ENCODE measurements at places on chromosomes 4 and X.

- no peak for DNase-seq
Observed at GRCh38 chr4:165724786-165725185, 148.3 kb upstream of the TLL1 start.

- DNase-seq: no peak
Observed at GRCh38 chr4:84944947-84945346, 21.5 kb downstream of the WDFY3 start.

DNA sequence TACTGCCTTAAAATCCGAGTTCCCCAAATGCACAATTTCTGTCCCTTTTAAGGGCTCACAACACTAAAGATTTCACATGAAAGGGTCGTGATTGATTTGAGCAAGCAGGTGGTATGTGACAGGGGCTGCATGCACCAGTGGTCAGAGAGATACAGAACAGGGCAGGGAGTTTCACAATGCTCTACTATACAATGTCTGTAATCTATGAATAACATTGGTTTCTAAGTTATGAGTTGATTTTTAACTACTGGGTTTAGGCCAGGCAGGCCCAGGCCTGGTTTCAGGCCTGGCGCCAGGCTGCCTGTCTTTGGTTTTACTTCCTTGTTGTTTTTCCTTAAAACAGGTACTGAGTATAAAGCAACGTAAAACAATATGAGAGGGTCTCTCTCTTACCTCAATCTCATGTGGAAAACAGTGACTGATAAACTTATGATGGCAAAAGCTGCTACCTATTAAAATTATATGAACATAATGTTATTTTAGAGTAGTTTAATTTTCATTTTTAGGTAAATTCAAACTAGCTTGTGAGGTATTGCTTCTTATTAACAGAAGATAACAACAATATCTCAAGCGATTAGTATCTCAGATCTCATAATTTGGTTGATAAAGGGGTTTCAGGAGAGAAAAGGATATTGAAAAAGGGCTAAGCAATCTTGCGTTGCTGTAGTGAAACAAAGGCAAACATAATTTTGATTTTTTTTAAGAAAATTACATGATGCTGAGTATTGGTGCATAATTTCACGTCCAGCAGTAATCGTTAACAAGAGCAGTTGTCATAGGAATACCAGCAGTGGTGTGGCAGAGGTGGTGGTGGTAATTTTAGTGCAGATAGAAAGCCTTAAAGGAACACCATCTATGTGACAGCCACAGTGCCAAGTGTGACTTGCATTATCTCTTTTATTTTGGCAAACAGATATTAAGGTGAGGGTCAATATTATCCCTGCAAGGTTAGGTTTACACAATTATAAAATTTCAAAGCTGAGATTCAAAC lies 944.4 kb upstream of the GRID2 start:
- DNase-seq: no peak

- no peak for DNase-seq
Observed at GRCh38 chrX:68180579-68180978, 252.7 kb downstream of the OPHN1 start.

- no peak for DNase-seq
Observed at GRCh38 chr4:85491527-85491926, 16.6 kb downstream of the ARHGAP24 start.

DNA sequence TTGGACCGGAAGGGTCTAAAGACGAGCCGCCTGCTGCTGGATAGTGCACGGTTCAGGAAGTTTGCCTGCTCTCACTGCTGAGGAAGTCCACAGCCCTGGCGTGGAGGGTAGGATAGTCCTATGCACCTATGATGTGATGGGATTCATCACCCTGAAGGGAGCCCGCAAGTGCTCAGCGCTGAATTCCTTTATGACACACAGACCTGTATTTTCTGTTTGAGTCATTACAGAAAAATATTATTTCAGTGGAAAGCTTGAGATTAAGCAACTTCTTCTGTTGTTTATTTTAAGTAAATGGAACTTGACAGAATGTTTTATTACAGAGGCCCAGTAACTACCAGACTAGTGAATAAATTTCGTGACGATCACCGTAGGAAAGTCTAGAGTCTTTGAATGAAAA lies 123.2 kb downstream of the TRIML1 start:
- DNase-seq: no peak

DNA sequence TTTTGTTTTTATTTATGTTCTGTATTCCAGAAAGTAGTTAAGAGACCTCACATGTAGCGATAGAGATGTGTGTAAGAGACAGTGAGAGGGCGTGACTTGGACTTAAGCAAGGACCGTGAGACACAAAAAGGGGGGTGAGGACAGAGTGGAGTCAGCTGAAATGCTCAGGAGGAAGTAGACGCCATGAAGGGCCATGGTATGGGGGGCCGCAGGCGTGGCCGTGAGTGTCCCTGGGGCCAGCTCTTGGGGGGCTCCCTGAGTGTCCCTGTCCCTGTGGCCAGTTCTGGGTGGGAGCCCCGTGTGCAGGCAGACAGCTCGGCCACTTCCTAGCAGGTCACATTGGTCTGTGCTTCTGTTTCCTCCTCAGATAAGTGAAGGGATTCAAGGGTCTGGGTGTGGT lies 23.0 kb upstream of the MSANTD1 start:
- DNase-seq: no peak

DNA sequence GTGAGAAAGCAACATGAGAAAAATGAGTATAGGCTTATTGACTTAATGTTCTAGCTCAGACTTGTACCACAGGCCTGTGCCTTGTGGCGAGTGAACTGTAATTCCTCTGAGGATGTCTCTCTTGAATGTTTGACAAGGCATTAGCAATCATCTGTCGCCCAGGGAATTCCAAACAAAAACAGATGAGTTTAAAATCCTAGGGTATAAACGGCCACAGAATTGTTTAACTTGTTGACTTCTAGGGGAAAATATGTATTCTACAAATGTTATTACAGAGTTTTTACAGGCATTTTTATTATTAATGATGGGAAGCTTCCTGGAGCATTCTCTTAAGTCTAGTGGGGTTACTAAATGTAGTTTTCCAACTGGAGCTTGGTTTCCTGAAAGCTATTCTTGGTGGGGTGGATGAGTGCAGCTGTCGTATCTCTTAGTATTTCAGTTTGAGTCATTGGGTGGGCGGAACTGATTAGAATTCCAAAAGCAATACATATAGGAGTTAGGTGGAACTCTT lies 40.6 kb downstream of the ARHGAP10 start:
- DNase-seq: no peak

- no peak for DNase-seq
Observed at GRCh38 chr4:185793716-185794115, 18.3 kb downstream of the SORBS2 start.

DNA sequence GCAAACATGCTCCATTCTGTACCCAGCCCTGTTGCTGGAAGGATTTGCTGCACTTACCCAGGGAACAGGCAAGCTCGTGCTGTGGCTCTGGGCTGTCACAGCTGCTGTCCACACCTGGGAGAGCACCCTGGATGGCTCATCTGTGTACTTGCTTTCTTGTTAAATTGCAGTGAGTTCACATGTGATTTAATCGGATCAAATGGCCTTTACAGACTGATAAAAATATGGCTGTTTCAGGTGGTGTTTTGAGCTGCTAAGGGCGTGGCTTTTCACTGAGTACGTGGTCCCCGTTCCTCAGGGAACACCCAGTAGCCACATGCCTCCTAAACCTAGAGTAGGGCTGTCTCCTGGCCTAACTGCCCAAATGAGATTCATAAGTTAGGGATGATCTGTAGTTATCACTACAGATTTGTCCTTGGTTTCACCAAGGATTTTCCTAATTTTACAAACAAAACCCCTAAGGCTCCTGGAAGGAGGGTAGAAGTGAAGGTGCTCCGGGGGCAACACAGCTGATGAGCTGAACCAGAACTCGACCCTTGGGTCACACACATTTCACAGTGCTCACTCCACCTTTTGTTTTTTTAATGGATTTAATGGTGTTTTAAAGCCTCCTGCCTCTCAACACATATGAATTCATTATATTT lies 13.7 kb downstream of the KLKB1 start:
- DNase-seq: no peak

DNA sequence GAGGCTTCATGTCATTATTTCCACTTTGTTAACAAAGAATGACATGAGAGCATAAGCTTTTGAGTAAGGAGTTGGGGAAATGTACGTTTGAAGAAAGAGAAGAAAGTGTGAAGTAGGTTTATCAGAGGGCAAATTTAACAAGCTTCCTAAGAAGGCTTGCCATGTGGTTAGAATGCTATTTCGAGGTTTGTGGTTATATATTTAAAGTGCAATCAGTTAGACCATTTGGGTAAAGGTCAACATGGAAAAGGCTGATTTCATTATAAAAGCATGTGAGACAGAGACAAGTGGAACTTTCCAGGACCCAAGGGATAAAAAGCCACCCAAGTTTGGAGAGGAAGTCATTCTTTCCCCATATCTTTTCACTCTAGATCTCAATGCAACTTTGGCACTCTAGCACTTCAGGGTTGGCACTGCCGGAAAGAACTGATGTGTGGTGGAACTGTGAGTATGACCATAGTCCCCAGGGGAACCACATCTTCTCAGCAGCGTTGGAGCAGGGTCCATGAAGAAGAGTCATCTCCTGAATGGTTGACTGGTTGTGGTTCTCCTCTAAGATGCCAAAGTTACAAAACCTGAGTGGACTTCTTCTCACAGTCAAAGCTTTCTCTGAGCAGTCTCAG lies 529.9 kb downstream of the MID1IP1 start:
- no peak for DNase-seq

GRCh38 chrX:49661881-49662280 lies 33.9 kb downstream of the PAGE1 start:
- no peak for DNase-seq

DNA sequence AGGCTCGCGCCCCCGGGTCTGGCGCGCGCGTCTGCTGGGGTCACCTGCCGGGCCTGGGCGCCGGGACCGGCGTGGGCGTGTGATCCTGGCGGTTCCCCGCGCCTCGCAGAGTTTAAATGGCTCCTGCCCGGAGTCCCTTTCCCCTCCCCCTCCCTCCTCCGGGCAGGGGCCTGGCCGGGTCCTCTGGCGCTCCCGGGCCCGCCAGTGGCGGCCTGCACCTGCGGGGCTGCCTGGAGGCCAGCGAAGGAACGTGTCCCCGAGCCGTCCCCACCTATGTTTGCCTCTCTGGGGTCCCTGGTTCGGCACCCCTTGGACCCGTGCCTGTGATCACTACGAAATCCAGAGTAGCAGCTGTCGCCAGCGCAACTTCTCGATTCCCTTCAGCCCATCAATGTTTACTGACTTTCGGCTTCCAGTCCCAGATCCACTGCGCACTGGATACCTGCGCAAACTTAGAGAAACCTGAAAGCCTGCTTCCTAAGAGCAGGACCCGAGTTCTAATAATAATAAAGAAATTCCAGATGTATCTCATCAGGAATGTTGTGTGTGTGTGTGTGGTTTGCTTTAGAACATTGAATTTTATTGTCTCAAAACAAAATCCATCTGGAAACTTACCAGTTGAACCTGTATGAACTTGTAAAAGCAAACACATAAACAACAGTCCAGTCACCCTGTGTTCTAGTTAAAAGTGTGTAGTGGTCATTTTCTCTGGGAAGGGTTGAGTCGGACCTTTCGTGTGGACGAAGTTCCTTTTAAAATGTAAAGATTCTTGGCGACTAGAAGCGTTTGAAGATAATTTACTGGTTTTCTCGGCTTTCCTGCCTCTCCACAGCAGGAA lies 788 bp downstream of the SHROOM2 start:
- no peak for DNase-seq

DNA sequence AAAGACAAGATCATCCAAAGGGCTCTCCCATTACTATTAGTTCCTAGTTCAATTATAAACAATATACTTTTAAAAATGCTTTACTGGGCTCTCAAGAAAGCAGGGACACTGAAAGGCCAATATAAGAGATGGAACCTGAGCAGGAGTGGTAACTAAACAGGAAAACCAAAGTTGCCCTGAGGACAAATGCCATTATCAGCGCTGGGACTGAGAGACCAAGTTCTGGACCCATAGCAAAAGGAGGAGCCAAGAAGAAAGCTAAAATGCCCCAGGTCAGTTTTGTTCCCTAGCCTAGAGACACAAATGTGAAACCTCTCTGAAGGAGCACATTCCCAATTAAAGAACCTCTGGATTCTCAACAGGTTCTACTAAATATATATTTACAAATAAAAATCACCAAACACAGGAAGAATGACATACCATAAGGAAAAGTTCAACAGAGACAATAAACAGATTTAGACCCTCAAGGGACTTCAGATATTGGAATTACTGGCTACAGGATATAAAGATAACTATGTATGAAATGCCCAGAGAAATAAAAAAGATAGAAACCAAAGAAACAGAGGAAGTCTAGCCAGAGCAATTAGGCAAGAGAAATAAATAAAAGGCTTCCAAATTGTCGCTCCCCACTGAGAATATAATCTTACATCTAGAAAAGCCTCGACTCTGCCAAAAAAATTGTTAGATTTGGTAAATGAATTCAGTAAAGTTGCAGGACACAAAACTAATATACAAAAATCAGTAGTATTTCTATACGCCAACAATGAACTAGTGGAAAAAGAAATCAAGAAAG lies 67.1 kb downstream of the KLHL8 start:
- DNase-seq: no peak

DNA sequence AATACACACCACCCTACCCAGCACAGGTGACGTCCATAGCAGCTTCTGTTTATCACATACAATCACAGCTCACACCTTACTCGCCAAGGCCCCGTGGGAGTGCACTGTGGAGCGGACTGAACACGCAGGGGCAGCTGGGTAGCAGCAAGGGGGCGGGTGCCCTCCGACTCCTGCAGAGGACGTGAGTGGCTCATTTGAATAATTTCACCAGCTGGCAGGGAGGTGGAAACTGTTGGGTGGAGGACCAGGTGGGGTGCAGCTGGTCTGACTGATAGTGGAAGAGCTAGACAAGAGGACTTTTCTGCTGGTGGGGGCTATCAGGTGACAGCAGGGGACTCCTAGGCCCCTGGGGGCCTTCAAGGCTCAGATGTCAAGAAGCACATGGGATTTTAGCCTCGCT lies 16.3 kb downstream of the MAN2B2 start:
- DNase-seq: no peak

- no peak for DNase-seq
Observed at GRCh38 chr4:107060388-107060787, 24.3 kb upstream of the DKK2 start.

DNA sequence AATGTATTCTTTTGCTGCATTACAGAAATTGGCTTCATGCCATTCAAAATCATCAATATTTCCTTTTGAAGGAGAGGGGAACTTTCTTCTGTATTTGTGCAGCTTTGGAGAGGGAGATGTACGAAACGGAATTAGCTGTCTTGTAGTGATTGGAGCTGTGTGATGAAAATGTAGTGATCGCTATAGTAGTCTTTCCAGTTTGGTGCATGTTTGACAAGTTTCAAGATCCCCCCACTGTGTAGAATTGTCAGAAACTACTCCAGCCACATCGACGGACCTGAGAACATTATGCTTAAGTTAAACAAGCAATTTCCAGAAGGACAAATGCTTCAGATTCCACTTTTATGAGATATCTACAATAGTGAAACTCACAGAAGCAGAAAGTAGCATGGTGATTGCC lies 21.6 kb upstream of the MAGEA1 start:
- DNase-seq: no peak

GRCh38 chr4:96092151-96092705 lies 252.3 kb downstream of the PDHA2 start:
- DNase-seq: no peak

Data from nephron progenitor cell (in vitro differentiated cells).